ENCODE measurements at places on chromosomes 13 and 19.

DNA sequence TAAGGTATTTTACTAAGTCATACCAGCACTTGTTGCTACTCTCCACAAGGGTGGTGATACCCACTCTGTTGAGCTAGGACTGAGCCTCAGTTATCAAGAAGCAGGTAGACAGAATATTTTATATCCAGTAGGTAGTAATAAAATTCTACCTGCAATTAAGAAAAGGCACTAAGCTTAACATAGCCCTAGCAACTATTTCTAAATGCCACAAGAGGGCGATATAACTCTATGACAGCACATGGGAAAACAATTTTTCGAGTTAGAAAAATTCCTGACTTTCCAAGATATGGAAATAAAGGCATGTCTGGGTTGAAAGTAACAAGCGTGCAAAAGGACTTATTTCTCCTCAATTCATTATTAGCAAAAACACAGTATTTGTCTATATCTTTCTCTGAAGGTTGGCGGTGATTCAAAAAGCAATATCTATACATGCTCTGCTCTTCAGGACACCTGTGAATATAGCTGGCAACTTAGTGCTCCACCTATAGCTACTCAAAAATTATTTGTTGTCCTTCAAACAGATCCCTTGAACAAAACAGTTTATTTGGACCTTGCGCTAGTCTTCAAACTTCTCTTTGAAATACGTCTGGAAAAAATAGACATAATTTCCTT lies 14.7 kb downstream of the CCDC169 start:
- DNase-seq = no peak

DNA sequence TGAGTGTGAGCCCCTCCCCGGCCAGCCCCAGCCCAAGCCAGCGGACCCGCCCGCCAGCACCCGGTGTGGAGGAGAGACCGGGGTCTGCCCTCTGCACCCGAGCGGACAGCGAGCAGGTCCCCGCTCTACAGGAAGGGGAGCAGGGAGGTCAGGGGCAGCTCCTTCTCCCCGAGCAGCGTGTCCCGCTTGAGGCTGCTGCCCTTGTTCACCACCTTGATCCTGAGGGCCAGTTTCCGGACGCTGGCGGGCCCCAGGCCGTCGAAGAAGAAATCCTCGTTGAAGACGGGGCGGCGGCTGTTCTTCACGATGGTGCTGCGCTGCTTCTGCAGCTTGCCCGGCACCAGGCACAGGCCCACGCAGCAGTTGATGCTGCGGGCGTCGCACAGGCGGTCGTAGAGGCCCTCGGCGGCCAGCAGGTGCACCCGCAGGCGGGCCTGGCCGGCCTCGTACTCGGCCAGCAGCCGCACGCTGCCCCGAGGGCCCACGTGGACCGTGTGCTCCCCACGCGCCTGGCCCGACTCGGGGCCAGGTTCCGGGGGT lies 1.9 kb downstream of the C2CD4C start:
- DNase-seq = no peak

GRCh38 chr19:38210458-38210987 lies 13.5 kb downstream of the DPF1 start:
- DNase-seq = no peak

- DNase-seq = no peak
Observed at GRCh38 chr13:112727581-112727980, 37.7 kb downstream of the ATP11A start.

DNA sequence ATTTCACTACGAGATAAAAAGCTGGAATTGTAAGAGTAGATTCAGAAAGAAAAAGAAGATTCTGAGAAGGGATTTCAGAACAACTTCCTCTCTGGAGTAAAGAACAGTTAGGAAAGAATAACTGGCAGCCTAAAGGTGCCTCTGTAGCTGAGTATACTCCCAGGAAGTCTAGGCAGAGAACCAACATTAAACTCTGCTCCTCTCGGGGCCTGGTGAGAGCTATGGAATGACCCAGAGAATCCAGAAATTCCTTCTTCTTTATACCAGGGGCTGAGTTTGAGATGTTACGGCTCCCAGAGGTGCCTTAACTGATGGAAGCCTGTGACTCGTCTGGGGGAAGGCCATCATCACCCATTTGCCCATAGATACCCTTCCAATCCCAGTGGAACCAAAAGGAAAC lies 39.1 kb downstream of the FAM216B start:
- no peak for DNase-seq

- DNase-seq = no peak
Observed at GRCh38 chr13:70172946-70173597, 64.8 kb upstream of the KLHL1 start.

DNA sequence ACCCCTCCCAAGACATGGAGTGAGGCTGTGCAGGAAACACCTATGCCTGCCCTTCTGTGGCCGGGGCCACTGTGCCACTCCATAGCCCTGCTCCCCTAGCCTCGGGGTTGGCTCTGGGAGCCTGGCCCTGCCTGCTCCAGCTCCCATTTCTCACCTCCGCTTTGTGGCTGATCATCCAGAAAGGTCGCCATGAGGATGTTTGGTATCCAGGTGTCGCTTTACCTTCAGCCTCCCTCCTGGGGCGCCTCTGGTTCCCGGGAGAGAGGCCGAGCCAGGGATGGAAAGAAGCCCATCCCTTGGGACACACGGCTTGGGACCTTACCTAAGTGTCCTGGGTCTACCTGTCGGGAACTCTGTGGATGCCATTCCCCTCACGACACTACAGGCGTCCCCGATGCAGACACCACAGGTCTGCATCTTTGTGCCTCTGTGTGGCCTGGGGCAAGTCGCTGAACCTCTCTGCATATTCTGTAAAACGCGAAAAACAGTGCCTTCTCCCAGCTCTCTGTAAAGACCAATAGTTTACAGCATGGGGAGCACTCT lies 3.4 kb upstream of the MCF2L start:
- DNase-seq = no peak

- no peak for DNase-seq
Observed at GRCh38 chr13:39967199-39967959, 311.9 kb downstream of the COG6 start.

GRCh38 chr13:94120878-94121277 lies 358.6 kb downstream of the DCT start:
- DNase-seq = no peak

GRCh38 chr19:23420824-23421223 lies 25.6 kb upstream of the ZNF91 start:
- DNase-seq = no peak

- DNase-seq = no peak
Observed at GRCh38 chr19:32465176-32465575, 59.6 kb downstream of the DPY19L3 start.

- DNase-seq = no peak
Observed at GRCh38 chr13:37889102-37889501, 19.5 kb upstream of the TRPC4 start.

DNA sequence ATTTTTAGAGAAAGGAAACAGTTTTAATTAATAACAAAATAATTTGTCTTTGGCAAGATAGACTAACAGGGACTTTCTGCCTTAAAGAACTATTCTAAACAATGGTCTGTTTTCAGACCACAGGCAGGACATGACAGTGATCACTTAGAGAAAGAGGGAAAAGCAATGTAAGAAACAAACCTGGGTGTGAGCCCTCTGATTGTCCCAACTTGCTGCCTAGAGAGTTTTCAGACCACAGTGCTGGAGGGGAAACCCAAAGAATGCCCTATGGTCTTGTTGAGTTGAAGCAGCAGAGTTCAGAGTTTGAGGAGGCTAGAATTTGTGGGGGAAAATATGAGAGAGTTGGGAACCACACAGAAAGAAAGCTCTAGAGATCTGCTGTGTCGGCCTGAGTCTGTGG lies 38.1 kb downstream of the DGKH start:
- DNase-seq = no peak

GRCh38 chr19:5407356-5407755 lies 47.9 kb upstream of the ZNRF4 start:
- DNase-seq = no peak

Data from stimulated activated CD8-positive, alpha-beta memory T cell treated with anti-CD3 and anti-CD28 coated beads, Interleukin-2, amount 100 ng/mL, for 1 hour (primary cell).